HAP-1 (cell line): ENCODE measurements at places on chromosomes 3 and 15.
A peak's percentile ranks its signal among the peaks of the same experiment; 100 is the strongest.

- no peak for DNase-seq
These were observed 326.5 kb upstream of the GBE1 start for GRCh38 chr3:82087958-82088357.

- DNase-seq: no peak
These were observed 40.5 kb downstream of the PGPEP1L start for GRCh38 chr15:98967096-98967495.

DNA sequence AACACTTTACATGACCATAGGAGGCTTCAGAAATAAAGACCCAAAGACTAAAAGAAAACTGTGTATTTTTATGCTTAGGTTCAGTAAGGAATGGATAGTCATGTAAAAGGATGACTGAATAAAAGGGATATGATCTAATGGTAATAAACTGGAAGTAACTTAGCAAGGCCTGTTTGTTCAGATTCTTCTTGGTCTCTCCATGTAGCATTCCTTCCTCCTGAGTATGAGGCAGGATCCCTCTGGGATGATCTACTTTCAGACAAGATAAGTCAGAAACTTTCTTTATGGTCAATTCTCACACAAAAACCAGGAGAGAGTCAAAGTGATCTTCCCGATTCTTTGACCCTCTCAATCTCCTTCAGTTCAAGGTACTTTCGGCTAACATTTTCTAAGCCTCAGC lies 340.8 kb upstream of the DCBLD2 start:
- no peak for DNase-seq

GRCh38 chr15:25691544-25692430 lies 171.3 kb downstream of the ATP10A start:
- peak; percentile 63 for DNase-seq

GRCh38 chr3:122964811-122965210 lies 62.8 kb downstream of the SEMA5B start:
- no peak for DNase-seq

- peak; percentile 57 for DNase-seq
These were observed 407.3 kb upstream of the ONECUT1 start for GRCh38 chr15:53197426-53197839.

- DNase-seq: no peak
These were observed 727 bp downstream of the RAP2B start for GRCh38 chr3:153162513-153163392.

- no peak for DNase-seq
These were observed 11.9 kb downstream of the ANP32A start for GRCh38 chr15:68808770-68809169.

GRCh38 chr3:58563386-58564035 lies 13.7 kb downstream of the FAM107A start:
- no peak for DNase-seq

DNA sequence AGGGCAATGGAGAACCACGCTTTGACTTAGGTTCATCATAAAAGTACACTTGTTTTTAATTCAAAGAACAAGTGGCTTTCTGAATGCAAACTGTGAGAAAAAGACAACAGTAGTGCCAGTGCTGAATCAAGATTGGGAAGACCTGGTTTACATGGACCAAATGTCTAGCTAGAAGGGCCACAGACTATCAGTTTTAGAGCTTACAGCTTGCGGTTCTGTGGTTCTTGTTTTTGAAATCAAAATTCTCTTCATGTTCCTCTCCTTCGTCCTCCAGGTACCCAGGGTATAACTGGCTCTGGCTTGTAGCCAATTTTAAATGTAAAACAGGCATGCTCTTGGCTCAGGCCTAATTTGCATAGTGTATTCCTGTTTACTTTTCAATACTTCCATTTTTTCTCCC lies 124.6 kb downstream of the TGFBR2 start:
- no peak for DNase-seq
